ENCODE measurements at places on chromosomes 3 and 15.

GRCh38 chr3:70970171-70970570 is 613.4 kb downstream of the FOXP1 start:
- DNase-seq = no peak

GRCh38 chr15:71595846-71596553 is 214.4 kb upstream of the NR2E3 start:
- no peak for DNase-seq

GRCh38 chr3:141255846-141256261 is 24.2 kb downstream of the PXYLP1 start:
- DNase-seq = no peak

- no peak for DNase-seq
These were observed 51.7 kb downstream of the GRIP2 start for GRCh38 chr3:14488286-14489041.

- DNase-seq = no peak
These were observed 28.5 kb upstream of the LCTL start for GRCh38 chr15:66594344-66594743.

Measured in NCI-H187 (cell line).